NK-92 treated with Interleukin-12 subunit alpha and Interleukin-12 subunit beta, amount 100 ng/mL, for 24 hours (cell line): ENCODE measurements at places on chromosomes 5 and 9.

- no peak for DNase-seq
Observed at GRCh38 chr5:177269976-177270375, 33.5 kb downstream of the RAB24 start.

GRCh38 chr9:21465138-21465537 lies 17.0 kb downstream of the IFNE start:
- DNase-seq = no peak

DNA sequence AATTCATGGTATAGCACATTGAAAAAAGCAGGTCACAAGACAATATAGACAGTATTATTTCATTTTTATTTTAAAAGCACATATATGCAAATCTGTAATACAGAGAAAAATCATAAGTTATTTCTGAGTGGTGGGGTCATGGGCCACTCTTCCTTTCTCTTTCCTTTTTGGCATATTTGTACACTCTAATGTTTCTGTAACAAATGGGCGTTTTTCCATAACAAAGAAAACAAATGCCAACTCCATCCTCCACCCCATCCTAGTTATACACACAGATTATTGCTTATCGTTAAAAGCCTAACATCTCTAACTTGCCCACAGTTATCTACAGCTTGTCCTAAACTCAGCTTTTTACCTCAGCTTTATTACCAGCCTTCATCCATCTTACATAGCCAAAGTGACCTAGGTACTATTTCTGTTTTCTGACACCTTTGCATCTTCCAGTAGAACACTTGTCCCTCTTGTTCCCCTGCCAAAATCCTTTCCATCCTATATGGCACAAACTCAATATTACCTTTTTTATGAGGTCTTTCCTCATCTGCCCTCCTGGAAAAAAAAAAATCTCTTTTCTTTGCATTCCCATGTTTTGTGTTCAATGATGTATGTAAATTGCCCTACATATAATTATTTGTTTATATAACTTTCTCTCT lies 4.1 kb downstream of the KIAA0825 start:
- DNase-seq = no peak

DNA sequence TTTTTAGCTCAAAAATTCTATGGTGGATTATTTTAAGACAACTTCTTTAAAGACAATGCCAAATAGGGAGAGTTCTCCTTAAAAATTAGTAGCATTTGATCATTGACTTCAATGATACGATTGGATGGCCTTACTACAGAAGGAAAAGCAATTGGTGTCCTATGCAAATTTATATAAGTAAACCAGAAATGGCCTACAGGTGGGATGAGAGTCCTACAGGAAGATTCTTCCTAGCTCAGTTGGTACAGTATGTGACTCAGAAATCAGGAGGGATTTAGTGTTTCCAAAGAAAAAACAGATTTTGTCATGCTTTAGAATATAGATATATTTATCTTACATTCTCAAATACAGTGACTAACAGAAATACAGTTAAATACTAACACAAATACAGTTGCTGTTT lies 6.5 kb downstream of the ANKRA2 start:
- DNase-seq = no peak

- no peak for DNase-seq
Observed at GRCh38 chr5:59040024-59040803, 457.3 kb downstream of the RAB3C start.

DNA sequence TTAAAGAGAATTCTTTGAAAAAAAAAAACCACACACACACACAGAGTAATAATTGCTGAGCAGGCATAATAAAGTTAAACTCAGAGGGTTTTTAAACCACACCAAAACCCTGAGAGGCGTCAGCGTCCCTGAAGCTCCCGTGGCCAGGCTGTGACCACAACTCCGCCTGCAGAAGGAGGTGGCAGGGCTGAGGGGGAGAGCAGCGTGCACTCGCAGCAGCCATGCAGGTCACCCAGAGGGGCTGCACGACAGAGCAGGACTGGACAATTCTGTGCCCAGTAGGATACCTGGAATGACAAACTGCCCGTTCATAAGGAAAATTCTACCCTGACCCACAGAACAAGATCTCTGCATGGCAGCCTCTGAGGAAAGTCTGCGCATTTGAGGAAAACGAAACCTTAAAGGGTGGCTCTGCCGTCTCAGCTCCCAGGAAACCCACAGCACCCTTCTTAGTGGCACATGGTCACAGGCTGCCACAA lies 44.0 kb downstream of the ROR2 start:
- peak; percentile 62 for DNase-seq

- DNase-seq = no peak
Observed at GRCh38 chr5:102433473-102433872, 65.3 kb downstream of the SLCO6A1 start.

GRCh38 chr9:5873439-5873838 lies 17.2 kb upstream of the MLANA start:
- no peak for DNase-seq

DNA sequence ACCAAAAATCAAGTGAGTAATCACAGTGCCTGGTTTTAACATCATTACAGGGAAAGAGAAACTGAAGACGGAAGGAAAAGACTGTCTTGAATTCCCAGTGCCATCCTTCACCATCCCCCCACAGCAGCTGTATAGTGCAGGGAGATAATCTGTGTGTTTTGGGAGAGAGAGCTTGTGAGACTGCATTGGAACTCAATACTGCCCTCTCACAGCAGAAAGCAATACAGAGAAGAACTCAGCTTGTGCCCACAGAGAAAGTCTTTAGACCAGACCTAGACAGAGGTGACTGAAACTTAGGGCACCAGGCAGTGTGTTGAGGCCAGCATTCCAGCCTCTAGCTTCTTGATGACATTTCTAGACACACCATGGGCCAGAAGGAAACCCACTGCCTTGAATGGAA lies 754.7 kb upstream of the CDH6 start:
- DNase-seq = no peak
